NCI-H226 (cell line): ENCODE measurements at places on chromosomes 12 and 14.

GRCh38 chr14:55200651-55201050 is 9.3 kb upstream of the DLGAP5 start:
- no peak for DNase-seq

DNA sequence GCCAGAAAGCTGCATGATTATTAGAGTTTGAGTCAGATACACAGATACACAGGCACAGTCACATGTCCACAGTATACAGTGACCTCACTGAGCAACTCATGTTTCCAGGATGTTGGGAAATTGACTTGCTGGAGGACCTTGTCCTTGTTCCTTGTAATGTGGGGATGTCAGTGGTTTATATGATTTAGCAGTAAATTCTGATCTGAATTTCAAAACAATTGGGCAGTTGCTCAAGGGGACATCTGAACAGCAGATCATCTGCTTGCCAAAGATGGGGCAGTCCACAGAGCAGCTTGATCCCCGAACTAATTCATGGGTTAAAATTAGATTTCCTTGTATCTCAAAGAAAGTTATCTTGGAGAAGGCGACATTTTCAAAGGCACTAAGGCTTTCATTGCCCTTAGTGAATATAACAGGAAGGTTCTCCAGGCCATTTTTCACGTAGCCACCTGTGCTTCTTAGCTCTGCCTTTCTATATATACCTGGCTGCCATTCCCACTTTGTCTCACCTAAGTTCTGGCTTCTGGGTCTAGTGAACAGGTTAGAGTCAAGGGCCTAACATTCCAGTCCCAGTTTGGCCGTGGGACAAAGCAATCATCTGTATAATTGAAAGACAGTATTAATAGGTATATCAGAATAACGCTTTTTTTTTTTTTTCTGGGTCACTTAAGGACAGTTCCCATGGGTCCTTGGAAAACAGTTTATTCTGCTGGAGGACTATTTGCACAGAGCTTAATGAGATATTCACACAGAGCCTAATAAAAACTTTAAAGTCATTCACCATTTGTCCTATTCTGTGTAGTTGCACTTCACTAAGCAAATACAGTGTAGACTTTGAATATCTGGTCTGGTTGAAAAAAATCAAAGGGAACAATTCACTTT is 64.9 kb upstream of the STRN3 start:
- DNase-seq: peak; percentile 43

GRCh38 chr12:10126413-10126812 is 3.6 kb downstream of the CLEC7A start:
- no peak for DNase-seq

GRCh38 chr14:94045563-94046345 is 19.6 kb downstream of the OTUB2 start:
- DNase-seq: no peak

- DNase-seq: peak; percentile 76
Measured at GRCh38 chr12:60394665-60395064, 798.8 kb downstream of the SLC16A7 start.

- no peak for DNase-seq
Measured at GRCh38 chr12:61043838-61044237, 1216.4 kb upstream of the USP15 start.

GRCh38 chr14:33691907-33692306 is 259.0 kb downstream of the EGLN3 start:
- peak; percentile 14 for DNase-seq

- DNase-seq: no peak
Measured at GRCh38 chr14:61076556-61076955, 95.5 kb downstream of the SLC38A6 start.

DNA sequence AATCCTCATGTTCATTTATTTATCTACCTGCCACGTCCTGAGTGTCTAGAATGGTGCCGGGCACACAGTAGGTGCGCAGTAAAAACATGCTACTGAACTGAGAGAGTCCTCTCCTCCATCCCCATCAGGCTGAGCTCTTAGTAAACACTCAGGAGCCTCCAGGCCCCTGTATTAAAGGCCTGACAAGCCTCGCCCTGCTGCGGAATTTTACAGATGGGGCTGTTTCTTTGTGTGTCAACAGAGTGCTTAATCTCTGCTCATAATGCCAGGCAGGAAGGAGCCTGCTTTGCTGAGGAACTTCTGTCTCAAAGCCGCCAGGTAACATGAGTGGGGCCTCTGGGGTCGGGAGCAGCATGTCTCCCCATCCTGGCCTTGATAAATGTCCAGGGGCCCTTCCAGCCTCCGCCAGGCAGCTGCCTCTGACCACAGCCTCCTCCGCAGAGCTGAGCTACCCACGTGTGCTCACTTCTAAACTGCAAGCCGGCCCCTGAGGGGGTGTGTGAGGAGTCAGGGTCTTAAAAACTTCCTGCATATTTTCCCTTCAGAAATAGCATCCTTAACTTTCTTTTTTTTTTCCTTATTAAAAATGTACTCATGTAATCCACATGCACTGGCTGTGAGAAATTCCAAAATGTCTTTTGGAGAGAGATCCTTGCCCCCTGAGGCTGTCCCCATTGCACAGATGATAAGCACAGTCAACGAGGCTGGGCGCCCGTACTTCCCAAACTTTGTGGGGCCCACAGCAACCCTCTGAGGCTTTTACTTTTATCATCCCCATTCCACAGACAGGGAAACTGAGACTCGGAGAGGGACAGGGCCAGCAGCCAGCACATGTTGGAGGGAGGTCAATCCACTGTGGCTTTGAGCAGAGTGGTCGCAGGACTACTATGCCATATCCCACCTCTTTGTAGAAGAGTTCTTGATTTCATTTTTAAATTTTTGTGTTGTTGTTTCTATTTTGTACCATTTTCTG is 116.0 kb upstream of the NCOR2 start:
- DNase-seq: peak; percentile 80

GRCh38 chr12:116885491-116885890 is 4.2 kb upstream of the HRK start:
- DNase-seq: no peak

DNA sequence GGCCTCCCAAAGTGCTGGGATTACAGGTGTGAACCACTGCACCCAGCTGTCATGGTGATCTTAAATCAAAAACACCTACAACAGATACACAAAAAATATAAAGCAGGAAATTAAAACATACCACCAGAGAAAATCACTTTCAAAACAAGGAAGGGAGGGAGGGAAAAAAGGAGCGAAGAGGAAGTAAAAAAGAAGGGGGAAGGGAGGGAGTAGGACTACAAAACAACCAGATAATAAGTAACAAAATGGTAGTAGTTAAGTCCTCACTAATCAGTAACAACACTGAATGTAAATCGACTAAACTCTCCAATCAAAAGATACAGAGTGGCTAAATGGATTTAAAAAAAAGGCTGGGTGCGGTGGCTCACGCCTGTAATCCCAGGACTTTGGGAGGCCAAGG is 89.0 kb downstream of the SH2B3 start:
- DNase-seq: no peak

DNA sequence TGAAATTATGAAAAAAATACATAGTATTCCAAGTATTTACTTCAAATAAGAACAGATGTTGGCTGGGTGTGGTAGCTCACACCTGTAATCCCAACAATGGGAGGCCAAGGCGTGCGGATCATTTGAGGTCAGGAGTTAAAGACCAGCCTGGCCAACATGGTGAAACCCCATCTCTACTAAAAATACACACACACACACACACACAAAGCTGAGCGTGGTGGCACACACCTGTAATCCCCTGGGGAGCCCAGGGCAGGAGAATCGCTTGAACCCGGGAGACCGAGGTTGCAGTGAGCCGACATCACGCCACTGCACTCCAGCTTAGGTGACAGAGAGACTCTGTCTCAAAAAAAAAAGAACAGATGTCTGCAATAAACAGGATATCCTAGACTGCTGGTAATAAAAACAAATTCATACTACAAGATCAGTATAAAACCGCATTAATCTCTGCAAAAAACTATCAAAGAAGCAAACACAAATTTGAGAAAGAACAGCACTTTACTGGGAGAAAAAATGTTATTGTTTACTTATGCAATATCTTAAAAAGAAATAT is 23.8 kb downstream of the EEA1 start:
- DNase-seq: no peak

DNA sequence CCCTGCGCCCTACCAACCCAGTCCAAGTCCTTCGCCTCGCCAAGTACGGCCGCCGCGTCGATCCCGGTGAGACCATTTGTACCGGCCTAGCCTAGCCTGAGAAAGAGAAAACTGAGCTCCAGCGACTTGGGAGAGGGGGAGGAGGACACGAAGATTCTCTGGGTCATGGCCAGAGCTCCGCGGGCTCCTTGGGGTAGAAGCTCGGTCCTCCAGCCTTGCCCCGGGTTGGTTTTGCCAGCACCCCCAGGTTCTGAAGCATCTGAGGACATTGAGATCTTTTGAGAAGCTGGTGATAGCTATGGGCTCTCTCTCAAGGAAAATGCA is 7.3 kb downstream of the LHX5 start:
- no peak for DNase-seq

- DNase-seq: no peak
Measured at GRCh38 chr14:105150368-105151083, 18.1 kb downstream of the JAG2 start.

DNA sequence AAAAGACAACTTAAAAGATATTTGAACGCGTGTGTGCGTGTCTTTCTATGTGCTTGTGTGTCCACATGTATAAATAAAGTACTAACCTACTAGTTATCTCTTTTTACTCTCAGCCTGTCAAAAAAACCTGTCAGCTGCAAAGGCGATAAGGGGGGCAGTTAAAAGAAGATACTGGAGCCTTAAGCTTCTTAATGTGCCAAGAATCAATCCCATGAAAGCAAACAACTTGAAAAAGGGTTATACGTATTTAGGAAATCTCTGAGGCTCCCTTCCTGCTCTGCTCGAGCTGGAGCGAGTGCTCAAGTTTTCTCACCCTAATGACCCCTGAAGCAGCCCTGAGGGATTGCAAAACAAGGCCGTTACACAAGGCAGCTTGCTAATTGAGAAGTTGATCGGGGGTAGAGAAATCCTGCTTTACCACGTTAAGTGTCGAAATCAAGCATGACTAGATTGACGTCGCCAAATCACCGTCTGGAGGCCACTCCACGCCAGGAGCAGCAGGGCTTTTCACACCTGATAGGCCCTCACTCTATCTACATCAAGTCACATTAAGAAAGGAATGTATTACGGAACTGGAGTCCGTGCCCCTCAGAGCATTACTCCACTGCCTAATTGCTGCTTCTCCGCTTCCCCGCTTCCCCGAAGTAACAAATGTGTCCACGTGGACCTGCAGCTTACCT is 32.4 kb downstream of the LMO3 start:
- DNase-seq: no peak

- DNase-seq: no peak
Measured at GRCh38 chr14:34643361-34643760, 13.4 kb upstream of the SNX6 start.

DNA sequence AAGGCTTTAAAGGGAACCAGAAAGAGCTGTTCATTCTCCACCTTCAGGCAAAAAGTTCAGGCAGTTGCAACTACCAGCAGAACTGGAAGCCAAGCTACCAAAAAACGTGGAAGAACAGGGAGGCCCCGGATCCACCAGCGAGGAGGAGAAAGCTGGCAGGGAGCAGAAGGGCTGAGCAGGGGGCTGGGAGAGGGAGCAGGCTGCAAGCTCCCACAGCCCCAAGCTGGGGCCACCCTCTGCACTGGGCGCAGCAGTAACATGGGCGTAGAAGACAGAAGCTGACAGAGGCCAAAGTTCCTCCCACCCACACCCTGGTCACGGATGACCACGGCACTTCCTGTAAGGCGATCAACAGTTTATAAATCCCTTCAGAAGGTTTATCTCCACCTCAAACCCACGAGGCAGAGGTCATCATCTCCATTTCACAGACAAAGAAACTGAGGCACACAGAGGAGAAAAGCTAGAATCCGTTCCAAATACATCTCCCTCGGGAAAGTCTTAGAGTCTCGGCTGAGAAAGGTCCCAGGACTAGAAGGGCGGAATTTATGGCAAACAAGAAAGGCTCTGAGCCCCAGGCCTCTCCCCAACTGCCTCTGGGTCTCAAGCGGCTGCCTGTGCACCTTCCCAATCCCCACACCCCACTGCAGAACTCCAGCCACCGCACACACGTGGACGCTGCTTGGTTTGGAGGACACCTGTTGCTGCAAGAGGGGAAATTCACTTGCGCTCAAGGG is 1.8 kb downstream of the CCDC85C start:
- no peak for DNase-seq

DNA sequence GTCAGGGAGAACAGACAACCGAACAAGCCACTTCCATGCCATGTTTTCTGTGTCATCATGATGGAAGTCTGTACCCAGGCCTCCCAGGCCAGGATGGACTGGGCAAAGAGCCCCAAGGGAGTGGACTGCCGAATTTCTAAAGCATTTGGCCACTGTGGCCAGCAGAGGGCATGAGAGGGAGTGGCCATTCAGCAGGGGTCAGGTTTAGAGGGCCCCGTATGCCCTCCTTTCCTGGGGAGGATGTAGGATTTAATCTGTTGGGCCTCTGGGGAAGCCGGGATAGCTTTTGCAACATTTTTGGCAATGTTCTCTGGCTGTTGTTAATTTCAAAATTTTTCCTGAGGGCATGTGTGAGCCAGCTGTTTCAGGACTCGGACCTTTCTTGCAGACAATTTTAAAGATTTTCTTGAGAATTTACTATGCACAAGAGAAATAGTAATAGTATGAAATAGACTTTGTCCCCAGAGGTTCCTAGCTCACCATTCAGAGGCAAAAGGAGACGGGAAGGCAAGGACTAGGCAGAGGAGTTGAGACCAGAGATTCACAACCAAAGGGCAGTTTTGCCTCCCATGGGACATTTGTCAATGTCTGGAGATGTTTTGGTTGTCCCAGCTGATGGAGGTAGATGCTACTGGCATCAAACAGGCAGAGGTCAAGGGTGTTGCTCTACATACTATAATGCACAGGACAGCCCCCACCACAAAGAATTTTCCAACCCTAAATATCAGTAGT is 18.0 kb downstream of the ACACB start:
- peak; percentile 44 for DNase-seq

DNA sequence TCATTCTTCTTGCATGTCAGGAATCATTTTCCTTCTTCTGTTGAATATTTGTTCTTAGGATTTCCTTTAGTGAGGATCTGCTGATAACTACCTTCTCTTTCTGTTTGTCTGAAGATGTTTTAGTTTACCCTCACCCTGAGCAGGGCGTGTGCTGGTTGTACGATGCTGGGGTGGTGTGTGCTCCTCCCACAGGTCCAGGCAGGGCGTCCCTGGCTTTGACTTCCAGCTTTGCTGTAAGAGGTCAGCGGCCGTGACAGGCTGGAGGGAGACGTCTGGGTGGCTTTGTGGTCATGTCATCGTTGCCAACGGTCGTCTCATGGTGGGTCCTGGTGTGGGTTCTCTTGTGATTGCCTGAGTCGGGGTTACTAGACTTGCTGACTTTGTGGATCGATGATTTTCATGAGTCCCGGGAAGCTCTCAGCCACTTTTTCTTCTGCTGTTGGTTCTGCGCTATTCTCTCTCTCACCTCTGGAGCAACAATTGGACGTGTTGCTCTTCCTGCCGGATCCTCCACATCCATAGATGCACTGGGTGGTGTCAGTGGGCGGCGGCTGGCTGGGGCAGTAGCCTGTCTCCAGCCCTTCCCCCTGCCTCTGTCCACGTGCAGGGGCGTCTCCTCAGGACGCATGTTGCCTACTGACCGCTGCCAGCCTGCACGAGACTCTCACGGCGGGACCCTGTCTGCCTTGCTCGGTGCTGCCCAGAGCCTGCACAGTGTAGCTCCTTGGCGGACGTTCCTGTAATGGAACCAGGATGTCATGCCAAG is 8.4 kb downstream of the PACS2 start:
- no peak for DNase-seq

GRCh38 chr14:95137804-95138167 is 19.5 kb downstream of the DICER1 start:
- no peak for DNase-seq
